D341Med (cell line): ENCODE measurements at places on chromosomes 12 and 14.

- no peak for DNase-seq
Measured at GRCh38 chr14:93997082-93997481, at the start of gene CCDC197. Gene CCDC197, plus strand, starts transcription at chr14:93997301. Its CDS starts 831 bp downstream, at chr14:93998132.

GRCh38 chr14:54535646-54536045, 25.9 kb downstream of the CGRRF1 start:
- DNase-seq, result no peak

DNA sequence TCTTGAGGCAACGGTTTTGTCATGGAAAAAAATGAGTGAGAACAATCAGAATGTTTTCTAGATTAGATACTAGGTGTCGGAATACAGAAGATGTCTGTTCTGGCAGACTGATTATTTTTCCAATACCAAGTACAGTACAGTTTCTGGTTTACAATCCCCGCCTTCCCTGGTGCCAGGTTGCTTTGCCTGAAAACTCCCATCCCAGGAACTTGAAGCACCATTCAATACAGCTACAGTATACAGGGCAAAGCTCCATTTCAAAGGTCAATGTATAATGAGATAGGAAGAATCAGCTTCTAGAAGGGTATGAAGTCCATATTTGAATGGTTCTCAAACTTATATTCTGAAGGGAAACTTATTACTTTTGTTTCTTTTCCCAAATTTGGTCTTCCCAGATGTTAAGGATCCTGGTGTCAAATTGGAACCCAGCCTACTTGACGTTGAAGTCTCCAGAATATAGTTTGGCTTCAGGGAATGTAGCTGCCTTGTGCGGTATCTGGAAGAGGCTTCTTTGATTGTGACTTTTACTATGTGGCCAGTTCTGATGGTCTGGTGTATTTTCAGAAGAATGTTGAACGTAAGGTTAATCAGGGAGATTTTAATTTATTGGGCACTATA, 238.0 kb upstream of the ATP2B1 start:
- DNase-seq, result no peak

- DNase-seq, result no peak
Measured at GRCh38 chr12:49703647-49704137, 3.5 kb downstream of the FMNL3 start.

DNA sequence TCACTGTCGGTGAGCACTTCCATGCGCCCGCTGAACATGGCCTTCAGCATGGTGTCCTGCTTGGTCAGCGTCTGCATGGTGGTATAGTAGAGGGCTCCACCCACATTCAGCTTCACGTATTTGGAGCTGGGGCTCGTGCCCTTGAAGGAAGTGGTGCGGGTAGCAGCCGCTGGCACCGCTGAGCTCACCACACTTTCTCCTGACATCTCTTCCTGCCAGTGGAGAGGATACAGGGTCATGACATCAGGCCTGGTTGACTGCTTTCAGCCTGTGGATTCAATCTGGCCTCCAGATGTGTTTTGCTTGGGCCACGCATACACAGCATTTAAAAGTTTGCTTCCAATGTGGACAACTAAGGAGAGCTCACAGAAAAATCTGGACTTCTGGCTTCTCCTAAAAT, 7.6 kb downstream of the KCTD10 start:
- DNase-seq, result no peak

- peak; percentile 39 for DNase-seq
Measured at GRCh38 chr12:130337488-130338303, at the start of gene PIWIL1. Gene PIWIL1, plus strand, starts transcription at chr12:130337887. Its CDS starts 4,705 bp downstream, at chr12:130342592.

GRCh38 chr12:91890742-91891141, 254.9 kb downstream of the BTG1 start:
- no peak for DNase-seq

GRCh38 chr12:48037267-48037915, 33.1 kb upstream of the COL2A1 start:
- no peak for DNase-seq

- no peak for DNase-seq
Measured at GRCh38 chr12:14322403-14322802, 43.1 kb upstream of the ATF7IP start.

DNA sequence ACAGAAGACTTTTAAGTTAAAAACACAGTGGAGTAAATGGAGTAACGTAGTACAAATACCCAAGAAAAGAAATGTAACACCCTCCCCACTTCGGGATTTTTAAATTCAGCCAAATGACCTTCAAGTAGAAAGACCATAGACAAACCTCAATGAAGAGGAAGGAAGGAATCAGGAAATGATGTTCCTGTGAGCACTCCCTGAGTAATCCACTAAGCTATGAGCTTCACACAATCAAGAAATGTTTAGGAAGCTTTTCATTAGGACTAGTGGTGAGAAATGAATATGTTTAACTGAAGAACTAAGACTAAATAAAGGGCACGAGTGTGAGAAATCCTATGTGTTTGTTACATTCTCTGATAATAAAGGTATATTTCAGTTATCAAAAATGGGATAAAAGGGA, 10.1 kb downstream of the TCL1A start:
- no peak for DNase-seq

DNA sequence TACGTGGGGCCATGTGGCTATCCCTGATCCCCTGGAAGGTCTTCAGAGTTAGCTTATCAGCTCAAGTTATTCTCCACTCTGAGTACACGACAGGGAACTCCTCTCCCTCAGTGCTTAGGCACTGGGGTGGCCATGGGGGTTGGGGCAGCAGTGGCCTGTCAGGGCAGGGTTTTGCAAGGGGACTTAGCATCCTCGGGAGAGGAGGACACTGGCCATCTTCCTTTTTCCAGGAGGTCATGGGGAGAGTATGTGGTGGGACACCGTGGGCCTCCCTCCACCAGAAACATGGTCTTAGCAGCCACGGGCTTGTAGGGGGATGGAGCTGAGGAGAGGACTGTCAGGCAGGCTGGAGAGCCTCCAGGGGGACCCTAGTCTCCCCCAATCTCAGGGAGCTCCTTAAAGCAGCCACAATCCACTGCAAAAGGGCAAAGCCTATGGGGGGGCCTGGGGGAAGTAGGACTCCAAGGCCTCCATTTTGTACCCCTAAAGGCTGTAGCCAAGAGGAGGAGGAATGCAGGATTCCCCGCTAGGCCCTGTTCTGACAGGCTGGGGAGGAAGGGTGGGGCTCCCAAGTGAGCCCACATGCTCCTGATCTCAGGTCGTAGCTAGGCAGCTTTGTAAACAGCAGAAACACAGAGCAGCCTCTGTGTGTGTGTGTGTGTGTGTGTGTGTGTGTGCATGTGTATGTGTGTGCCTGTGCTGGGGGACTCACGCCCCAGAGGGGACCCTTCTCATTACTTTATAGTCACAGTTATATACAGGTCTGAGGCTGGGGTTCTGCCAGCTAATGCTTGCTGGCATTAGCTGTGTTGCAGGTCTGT, 36.6 kb downstream of the KRT80 start:
- no peak for DNase-seq

DNA sequence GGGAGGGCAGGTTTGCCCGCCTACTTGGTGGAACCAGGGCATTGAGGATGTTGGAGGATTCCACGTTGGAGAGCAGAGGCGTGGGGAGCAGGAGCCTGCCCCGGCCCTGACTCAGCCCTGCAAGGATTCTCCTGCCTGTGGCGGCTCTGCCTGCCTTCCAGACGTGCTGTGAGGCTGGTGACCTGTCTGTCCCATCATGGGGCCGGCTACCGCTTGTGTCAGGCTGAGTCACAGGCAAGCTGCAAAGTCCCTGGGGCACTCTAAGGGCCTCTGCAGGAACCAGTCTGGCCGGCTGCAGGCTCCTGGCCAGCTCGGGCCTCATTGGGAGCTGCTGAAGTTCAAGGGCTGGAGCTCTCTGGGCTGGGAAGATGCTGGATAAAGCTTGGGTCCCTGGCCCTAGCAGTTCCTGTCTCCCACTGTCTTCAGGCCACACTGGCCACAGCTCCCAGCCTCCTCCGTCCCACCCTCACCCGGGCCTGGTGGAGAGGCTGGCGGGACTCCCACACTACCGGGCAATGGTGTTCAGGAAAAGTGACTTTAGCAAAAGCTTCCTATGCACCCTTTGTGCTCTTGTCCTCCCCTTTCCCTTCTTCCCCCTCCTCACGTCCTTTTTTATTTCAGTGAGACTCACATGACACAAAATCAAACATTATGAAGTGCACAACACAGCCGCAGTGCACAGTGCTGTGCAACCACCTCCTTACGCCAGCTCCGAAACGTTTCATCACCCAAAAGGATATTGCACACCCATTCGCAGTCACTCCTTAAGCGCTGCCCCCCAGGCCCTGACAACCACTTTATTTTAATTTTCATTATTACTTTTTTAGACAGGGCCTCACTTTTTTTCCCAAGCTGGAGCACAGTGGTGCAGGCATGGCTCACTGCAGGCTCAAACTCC, 22.0 kb upstream of the ULK1 start:
- DNase-seq, result peak; percentile 30

DNA sequence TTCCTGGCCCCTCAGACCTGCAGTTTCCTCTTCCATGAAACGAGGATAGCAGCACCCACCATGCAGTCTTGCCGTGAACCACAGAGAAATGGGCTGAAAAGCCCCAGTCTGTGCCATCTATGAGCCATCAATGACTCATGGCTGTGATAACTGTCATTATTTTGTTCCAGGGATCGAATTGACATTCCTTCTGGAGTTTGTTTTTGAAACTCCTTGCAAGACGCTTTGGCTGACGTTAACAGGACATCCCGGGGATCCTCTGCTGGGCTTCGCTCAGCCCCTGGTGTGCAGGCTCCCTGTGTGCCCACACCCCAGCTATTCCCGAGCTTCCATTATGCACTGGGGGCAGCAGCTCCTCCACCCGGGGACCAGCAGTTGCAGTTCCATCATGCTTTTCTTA, 33.8 kb downstream of the MMAB start:
- no peak for DNase-seq

- DNase-seq, result peak; percentile 93
Measured at GRCh38 chr14:105474483-105475268, at the start of gene CRIP2. Gene CRIP2, plus strand, starts transcription at chr14:105474821. Its CDS starts 42 bp downstream, at chr14:105474863.

- no peak for DNase-seq
Measured at GRCh38 chr14:97413966-97414717, 617.0 kb downstream of the VRK1 start.

- no peak for DNase-seq
Measured at GRCh38 chr12:60169904-60170303, 574.1 kb downstream of the SLC16A7 start.

- DNase-seq, result no peak
Measured at GRCh38 chr12:75239987-75240386, 30.3 kb upstream of the KCNC2 start.

- no peak for DNase-seq
Measured at GRCh38 chr12:91507754-91508153, 325.1 kb upstream of the DCN start.

GRCh38 chr14:62428429-62429203, 616.6 kb downstream of the KCNH5 start:
- DNase-seq, result peak; percentile 62

DNA sequence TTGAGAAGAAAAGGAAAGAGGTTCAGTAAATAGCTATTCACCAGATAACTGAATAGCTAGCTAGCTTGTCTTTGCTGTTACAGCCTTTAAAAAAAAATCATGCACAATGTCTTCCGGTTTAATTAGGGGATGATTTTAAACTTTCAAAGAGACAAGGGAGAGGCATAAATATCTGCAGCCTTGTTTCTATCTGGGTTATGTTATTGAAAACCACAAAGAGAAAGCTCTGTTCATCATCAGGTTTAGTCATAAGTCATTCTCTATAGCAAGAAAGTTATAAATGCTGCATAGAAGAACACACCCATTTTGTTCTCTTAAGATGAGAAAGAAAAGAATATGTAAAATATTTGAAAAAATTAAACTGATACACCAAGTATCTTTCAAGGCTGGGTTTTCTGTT, 1046.9 kb downstream of the AACS start:
- DNase-seq, result no peak

GRCh38 chr12:62472472-62472871, 5.8 kb downstream of the MON2 start:
- DNase-seq, result no peak

GRCh38 chr14:71815110-71815509, 117.1 kb upstream of the RGS6 start:
- no peak for DNase-seq

- no peak for DNase-seq
Measured at GRCh38 chr12:24705216-24705615, 243.7 kb downstream of the BCAT1 start.

- no peak for DNase-seq
Measured at GRCh38 chr14:104843442-104844305, 21.4 kb upstream of the CEP170B start.

- DNase-seq, result no peak
Measured at GRCh38 chr14:102288139-102288538, 16.8 kb downstream of the MOK start.

GRCh38 chr12:8541562-8541961, 857 bp upstream of the CLEC4E start:
- no peak for DNase-seq

- DNase-seq, result no peak
Measured at GRCh38 chr12:25712169-25712568, 159.1 kb upstream of the LMNTD1 start.

GRCh38 chr14:92039063-92039718, 668 bp downstream of the TRIP11 start:
- peak; percentile 69 for DNase-seq

GRCh38 chr12:99767809-99768208, 120.3 kb downstream of the GARIN6 start:
- no peak for DNase-seq

DNA sequence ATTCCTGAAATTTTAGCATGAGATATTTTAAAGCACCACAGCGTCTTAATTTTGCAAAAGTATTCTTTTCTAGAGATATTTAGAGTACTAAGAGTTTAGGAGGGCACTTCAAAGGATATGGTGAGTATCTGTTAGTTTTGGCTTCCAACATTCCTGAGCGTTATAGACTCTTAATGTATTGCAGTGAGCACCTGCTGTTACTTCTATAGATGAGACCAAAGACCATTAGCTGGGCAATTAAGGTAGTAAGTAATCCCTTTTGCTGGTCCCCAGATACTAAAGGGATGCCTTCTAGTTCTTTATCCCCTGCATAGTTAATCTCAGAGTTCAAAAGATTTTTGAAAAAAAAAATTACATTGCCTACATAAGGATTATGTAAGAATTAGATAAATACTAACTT, 975.6 kb downstream of the GALC start:
- DNase-seq, result no peak

DNA sequence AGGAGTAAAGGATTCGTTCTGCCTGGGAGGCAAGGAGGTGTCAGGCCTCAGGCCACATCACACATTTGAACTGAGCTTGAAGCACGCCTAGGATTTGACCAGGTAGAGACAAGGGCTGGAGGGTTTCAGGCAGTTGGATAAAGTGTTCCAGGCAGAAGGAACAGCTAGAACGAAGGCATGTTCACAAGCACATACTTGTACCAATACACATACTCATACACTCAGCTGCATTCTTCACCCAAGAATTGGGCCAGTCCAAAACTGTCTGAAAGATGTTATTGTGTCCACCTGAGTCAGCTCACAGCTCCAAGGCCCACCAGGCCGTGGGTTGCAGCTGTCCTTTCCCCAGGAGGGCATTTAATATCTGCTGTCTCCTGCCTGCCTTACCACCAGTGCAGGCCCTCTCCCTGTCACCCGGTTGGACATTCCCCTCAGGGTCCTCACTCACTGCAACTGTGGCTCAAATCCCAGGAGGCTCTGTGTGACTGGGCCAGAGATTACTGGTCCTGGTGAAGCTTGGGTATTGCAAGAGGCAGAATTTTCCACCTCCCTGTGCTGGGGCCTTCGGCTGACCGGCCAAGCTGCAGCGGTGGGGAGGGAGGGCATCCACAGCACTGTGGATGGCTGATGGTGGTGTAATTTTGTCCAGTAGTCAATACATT, 12.8 kb upstream of the AQP2 start:
- DNase-seq, result no peak
